GOT3 (cell line): ENCODE measurements at places on chromosomes 6 and 20.

DNA sequence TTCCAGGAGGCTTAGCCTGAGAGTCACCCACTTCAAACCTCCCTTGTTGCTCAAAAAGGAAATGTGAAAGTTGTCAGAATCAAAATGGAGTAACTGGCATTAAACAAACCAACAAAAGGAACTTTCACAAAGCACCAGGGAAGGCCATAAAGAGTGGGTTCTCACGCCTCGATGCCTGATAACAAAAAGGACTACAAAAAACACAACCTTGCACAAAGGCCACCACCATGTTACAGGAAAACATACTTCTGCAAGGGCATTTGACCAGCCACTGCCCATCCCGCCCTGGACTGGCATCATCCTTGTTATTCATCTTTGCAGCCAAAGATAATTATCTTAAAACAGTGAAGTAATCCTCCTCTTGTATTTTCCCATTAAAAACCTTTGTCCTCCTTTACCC, 34.8 kb downstream of the RNASET2 start:
- no peak for DNase-seq

GRCh38 chr20:44145131-44145775, 41.7 kb downstream of the JPH2 start:
- no peak for DNase-seq

DNA sequence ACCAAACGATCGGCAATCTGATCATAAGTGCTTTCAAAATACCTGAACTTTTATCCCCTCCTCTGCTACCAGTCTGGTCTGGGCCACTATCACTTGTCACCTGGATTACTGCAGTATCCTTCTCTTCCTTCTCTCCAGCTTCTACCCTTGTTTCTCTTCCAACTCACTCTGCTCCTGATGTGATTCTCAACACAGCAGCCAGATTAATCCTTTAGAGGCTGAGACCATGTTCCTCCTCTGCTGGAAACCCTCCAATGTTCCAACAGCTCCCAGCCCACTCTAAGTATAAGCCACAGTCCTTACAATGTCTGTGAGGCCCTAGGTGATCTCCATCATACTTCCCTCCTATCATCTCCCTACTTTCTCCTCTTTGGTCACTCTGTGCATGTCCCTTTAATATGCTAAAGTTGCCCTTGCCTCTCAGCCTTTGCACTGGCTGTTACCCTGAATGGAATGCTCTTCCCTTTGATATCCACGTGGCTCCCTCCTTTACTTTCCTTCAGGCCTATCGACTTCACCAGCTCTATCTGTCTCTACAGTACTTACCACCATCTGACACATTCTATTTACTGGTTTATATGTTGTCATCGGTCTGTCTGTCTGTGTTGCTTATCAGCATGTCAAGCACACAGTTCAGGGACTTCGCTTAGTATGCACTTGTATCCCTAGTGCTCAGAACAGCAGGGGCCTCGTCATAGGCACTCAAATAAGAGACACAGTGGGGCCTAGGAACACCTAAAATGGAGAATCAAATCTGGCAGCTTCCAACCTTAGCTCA, 35.0 kb upstream of the RNF24 start:
- no peak for DNase-seq

GRCh38 chr6:154017786-154018185, 21.3 kb upstream of the OPRM1 start:
- DNase-seq: no peak

DNA sequence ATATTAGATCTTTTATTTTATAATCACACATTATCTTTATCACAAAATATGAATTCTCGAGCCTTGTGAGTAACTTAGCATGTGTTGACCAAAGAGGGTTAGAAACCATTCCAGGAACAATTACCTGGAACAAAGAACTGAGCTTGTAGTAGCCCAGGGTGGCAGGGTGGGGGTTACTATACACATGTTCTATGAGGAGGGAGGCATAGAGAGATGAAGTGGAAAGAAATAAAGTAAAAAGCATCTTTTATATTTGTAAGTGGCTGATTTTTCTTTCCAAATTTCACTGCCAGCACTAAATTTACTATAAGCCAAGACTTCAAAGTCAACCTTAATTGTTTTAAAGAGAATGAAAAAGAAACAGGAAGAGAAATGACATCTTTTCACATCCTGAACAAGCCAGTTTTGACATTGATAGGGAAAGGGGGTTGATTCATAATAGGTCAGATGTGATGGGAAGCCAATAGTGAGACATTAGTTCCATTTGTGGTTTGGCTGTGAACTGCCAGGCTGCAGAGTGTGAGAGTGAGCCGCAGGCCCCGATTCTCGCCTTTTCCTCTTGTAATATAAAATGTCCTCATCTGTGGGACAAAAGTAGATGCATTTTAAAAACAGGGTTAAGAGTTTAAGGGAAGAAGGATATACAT, 52.7 kb upstream of the MYB start:
- no peak for DNase-seq

- DNase-seq: no peak
Observed at GRCh38 chr6:46788791-46789190, 4.4 kb upstream of the MEP1A start.

GRCh38 chr6:75602246-75603105, 796 bp downstream of the SENP6 start:
- no peak for DNase-seq

DNA sequence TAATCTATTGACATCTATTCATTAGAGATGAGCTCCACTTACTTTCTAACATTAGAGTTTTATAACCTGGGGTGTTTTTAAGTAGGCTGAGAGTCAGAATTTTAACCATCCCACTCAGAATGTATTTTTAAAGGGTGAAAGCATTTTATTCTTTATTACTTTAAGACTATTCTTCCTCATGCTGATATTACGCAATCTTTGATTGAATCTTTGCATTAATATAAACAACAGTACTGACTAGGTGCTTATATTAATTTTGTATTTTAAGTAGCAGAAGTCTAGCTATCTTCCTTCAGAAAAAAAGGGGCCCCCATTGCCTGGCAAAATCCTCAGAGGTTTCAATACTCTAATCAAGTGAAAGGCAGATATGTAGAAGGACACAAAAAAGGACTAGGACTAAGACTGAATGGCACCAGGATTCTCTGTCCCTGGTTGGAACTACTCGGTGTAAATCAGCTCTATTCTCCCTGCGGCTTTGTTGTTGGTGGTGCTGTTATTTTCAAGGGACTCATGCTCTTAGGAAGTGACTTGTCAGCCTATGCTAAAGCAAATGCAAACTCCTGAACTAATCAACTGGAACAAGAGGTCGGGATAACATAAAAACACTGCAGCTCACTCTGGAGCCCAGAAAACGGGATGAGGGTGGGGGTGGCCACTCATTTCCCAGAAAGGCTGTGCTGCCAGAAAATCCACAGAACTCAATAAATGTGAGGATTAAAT, 1324.4 kb downstream of the GRIK2 start:
- no peak for DNase-seq

DNA sequence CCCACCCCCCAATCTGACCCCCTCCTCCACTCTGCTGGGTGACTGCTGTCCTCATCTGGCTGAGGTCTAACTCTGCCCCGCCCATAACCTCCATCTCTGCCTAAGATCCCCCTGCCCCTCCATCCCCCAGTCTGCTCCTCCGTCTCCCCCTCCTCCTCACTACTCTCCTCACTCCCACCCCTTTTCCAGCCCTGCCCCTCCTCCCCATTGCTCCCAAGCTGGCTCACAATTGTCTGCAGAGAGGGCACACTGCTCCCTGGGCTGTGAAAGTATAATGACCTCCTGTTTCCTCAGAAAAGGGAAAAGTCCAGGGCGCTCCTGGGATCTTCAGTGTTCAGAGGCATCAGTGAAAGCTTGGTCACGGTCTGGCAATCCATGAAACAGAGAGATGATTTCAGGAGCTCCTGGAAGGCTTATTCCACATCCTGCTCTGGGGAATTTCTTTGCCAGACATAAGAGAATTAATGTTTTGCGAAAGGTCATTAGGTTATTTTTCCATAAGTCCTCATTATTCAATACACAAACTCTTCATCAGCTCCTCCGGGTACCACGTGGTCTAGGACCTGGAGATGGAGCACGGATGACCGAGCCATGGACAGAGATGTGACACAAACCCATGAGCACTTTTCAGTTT, 21.5 kb downstream of the CST5 start:
- no peak for DNase-seq

- DNase-seq: no peak
Observed at GRCh38 chr6:35018182-35018519, 123.0 kb downstream of the TCP11 start.

DNA sequence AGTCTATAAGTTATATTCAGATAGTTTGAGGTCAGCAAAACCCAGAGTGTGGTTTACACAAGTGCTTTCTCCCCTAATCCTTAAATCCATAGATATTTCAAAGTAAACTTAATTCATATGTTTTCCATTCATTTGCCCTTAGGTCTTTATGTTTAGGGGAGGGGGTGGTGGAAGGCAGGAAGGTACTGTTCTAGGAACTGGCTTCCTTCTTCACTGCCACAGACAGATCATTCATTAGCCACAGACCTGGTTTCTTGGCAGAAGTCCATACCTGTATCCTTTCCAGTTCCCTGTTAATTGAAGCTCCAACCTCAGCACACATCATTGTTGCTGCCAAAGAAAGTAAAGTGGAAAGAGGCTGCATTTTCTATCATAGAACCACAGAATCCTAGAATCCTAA, 123.0 kb downstream of the AIG1 start:
- DNase-seq: no peak

- DNase-seq: no peak
Observed at GRCh38 chr6:106763361-106763760, 134.0 kb downstream of the QRSL1 start.

GRCh38 chr20:26167499-26167898, 470.8 kb upstream of the ZNF337 start:
- DNase-seq: no peak

- DNase-seq: no peak
Observed at GRCh38 chr6:88477413-88477812, 311.3 kb upstream of the CNR1 start.

DNA sequence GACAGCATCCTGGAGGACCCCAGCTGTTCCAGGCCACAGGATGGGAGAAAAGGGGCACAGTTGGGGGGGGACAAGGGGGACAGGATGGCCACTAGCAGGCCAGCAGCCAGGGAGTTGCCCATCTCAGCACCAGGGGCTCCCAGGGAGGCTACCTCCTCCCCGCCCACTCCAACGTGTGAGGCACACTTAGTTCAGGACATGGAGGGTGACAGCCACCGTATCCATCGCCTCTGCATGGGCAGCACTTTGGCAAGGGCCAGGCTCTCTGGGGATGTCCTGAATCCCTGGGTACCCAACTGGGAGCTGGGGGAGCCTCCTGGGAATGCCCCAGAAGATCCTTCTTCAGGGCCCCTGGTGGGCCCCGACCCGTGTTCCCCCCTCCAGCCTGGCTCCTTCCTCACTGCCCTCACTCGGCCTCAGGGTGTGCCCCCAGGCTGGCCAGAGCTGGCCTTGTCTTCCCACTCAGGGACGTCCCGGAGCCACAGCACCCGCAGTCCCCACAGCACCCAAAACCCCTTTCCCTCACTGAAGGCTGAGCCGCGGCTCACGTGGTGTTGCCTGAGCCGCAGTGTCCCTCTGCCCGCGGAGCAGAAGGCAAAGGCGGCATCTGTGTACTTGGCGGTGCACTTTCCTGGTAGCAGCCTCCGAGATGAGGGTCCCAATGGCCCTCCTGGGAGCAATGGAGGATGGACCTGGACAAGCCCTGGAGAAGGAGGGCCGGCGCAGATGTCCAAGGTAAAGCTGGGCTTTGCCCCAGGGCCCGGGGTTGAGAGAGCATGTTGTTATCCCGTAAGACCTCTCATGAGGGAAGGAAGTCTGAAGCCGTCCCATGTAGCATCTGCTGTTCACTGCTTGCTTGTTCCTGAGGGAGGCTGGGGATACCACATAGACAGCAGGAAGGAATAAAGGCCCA, 30.7 kb downstream of the ZNF831 start:
- DNase-seq: no peak

DNA sequence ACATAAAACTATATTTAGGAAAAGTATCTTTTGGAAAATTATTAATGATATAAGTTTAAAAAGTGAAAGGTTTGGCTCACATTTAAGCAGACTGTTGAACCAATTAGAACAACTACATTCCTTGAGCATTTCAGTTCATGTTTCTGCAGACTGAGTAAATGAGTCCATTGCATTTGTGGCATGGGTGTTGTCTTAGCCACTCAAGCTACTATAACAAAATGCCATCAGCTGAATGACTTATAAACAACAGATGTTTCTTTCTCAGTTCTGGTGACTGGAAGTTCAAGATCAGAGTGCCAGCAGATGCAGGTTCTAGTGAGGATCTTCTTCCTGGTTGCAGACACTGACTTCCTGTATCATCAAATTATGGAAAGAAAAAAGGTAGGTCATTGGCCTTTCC, 67.1 kb upstream of the SLC2A12 start:
- no peak for DNase-seq

- no peak for DNase-seq
Observed at GRCh38 chr20:60238992-60239660, 280.9 kb downstream of the CDH26 start.

DNA sequence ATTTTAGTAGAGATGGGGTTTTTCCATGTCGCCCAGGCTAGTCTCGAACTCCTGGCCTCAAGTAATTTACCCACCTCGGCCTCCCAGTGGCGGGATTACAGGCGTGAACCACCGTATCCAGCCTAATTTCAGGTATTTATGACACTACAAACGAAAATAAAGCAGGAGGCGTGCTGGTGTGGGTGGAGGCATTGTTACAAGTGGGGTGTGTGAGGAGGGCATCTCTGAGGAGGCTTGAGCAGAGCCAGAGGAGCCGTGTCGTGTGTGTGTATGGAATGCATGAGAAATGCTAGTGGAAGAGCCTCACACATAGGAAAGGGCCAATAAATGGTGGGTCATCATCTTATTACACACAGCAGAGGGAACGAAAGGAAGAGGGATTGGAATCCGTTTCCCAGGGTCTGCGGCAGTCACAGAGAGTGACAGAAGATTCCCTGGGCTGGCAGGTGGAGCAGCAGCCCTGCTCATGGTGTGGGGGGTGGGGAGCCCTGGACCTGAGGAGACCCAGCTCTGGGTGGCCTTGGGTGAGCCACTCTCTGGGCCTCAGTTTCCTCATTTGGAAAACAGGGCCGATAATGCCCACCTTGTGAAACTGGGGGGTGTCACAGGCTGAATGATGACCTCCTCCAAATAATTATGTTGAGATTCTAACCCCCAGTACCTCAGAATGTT, 17.2 kb upstream of the PEDS1 start:
- no peak for DNase-seq
